ENCODE measurements at places on chromosomes 16 and 17. TPM values are rescaled to one million over a fixed set of nuclear protein-coding genes. Genes with fewer than 3 reads are reported as not detected.

CASKIN1 gene
- polyA plus RNA-seq, result 1.9 TPM

- no peak for DNase-seq
Observed at GRCh38 chr16:61879306-61879705, 156.9 kb downstream of the CDH8 start.

- DNase-seq, result no peak
Observed at GRCh38 chr16:84461413-84462295, 42.8 kb downstream of the MEAK7 start.

- no peak for DNase-seq
Observed at GRCh38 chr17:5509482-5509881, 23.1 kb downstream of the MIS12 start.

- DNase-seq, result no peak
Observed at GRCh38 chr16:5820472-5820871, 722.9 kb upstream of the EEF2KMT start.

DNA sequence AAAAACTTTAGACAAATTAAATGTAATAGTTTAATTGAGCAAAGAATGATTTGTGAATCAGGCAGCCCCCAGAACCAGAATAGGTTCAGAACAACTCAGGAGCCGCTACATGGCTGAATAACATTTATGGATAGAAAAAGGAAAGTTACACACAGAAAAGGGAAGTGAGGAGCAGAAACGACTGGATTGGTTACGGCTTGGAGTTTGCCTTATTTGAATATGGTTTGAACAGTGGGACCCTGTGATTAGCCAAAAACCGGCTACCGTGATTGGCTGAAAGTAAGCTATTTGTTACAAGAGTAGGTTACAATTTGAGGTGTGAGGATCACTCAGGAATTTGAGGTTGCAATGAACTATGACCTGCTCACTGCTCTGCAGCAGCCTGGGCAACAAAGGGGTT, 1139.8 kb downstream of the CDH11 start:
- no peak for DNase-seq

GRCh38 chr16:24537474-24538337, 1.7 kb upstream of the RBBP6 start:
- DNase-seq, result no peak

GRCh38 chr17:57294101-57294500, 37.8 kb downstream of the MSI2 start:
- no peak for DNase-seq

- DNase-seq, result no peak
Observed at GRCh38 chr17:42402117-42402516, 13.9 kb upstream of the STAT3 start.

All from renal cortex interstitium (tissue), 15 donors.